ENCODE measurements at places on chromosomes 1 and 21.

DNA sequence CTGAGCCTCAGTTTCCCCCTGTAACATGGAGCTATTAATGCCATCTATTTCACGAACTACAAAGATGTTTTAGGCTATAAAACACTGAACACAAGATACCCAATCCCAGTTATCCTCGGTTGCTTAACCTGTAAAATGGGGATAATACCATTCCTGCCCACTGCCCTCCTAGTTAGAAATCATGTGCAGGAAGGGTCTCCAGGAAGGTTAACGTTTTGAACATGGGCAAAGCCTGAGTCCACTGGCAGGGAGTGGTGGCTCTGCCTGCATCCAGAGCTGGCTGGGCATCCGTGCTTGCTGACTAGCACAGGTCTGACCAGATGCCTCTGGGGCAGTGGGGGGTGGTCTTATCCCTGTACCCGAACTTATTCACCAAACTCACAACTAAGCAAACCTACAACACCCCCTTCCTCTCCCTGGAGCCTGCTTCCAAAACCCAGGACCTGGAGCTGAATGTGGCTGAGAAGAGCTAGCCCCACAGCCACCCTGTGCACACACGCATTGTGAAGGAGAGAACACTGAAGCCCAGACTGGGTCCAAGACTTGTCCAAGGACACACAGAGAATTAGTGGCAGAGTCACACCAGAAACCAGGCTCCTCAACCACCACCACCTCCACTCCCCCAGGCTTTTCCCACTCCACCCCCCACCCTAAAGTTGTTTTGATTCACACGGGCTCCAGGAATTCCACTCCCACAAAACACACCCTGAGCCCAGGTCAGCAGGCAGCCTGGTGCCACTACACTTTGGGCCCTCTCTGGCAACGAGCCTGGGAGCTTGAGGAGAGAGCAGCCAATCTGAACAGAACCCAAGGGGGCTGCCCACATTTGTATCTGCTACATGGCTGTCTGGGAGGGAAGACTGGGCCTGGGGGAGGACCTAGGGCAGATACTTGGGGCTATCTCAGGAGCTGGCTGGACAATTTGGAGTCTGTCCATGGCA lies 1.6 kb downstream of the E2F2 start:
- no peak for DNase-seq

DNA sequence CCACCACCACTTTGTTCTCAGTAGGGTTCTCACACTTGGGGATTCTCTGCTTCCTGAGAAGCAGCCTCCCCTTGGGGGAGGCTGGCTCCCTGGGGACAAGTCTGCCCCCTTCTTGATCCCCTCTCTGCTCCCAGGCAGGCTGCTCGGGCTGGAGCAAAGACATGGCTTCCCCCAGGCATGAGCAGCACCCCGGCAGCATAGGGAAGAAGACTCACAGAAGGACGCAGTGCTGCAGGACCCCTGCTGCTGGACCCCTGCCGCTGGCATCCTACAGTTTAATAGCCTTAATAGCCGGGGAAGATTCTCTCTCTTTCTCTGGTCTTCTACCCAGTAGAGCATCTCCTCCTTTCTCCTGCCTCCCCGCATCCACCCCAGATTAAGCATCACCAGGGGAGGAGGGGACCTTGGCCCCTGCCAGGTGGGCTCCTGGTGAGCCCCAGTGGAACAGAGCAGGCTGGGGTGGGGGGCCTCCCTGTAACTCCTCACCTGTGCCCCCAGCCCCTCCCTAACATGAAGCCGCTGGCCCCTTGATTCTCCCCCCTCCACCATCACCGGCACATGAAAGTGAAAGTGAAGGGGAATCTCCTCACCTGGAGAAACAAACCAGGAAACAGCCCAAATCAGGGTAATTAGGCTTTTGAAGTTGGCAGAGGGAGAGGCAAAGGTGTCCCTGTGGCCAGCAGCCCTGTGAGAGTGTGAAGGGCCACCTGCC lies 2.5 kb downstream of the WNT3A start:
- DNase-seq = no peak

GRCh38 chr1:17161137-17161740 lies 42.0 kb upstream of the PADI2 start:
- DNase-seq = no peak

DNA sequence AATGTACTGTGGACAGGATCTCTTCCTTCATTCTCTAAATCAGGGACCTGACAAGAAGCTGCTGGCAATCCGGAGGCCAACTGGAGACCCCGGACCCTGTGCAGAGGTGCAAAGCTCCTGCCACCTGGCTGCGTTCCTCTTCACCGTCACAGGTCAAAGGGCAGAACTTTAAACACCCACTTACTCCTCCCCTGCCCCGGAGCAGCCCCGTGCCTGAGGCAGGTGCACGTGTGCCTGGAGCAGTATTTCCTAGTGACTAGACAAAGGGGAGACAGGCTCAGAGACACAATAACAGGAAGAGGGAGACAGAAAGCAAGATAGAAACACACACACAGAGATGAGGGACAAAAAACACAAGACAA lies 6.6 kb upstream of the PIGC start:
- no peak for DNase-seq

GRCh38 chr1:79006564-79006963 lies at the start of gene ADGRL4:
ADGRL4 (minus strand) TSS chr1:79006730; CDS start chr1:79006654, 76 bp downstream.
- no peak for DNase-seq

DNA sequence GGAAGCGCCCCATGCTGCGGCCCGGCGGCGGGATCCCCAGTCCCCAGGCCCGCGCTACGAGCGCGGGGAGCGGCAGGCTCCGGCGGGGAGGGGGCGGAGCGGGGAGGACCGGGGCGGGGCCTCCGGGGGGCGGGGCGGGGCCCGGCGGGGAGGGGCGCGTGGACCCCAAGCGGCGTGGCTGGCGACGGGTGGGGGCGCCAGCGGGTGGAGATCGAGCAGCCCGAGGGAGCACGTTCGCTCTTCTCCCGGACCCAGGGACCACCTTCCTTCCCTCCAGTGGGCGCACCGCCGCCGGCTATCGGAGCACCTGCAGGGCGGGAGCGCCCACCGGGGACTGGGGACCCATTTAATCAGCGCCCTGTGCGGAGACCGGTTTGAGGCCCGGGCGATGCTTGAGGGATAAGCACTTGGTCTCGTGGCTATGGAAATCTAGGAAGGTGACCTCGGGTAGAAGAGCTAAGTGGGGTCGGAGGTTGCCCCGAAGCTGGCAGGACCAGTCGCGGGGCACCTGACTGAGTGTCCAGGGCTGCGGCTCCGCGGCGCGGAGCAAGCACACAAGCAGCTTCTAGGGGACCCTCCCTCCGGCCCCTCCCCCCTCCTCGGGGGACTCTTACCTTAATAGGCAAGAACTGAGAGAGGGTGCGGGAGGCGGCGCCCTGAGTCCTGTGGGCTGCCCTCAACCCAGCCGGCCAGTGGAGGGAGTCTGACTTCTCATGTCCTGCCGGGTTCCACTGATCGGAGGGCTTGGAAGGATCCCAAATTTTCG lies at the start of gene TSPAN2:
TSPAN2 (minus strand) TSS at position 84 of the 766 bp plus-strand sequence; CDS start at position 13, 71 bp downstream.
- DNase-seq = peak; percentile 51

DNA sequence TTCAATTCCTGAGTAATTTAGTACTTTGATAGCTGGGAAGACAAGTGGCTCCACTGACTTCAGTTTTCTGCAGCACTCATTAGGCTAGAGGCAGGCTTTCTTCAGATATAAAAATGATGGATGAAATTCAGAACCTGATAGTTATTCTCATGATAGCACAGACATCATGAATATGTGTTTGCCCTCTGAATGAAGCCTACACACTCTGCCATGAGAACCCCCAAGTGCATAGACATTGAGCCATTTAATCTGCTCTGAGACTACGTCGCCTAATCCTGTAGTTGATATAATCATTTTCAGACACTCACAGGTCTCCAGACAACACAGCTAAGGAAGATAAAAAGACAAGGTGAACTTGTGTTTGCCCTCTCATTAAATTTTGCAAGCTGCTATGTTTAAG lies 566.1 kb downstream of the AMY1C start:
- no peak for DNase-seq

DNA sequence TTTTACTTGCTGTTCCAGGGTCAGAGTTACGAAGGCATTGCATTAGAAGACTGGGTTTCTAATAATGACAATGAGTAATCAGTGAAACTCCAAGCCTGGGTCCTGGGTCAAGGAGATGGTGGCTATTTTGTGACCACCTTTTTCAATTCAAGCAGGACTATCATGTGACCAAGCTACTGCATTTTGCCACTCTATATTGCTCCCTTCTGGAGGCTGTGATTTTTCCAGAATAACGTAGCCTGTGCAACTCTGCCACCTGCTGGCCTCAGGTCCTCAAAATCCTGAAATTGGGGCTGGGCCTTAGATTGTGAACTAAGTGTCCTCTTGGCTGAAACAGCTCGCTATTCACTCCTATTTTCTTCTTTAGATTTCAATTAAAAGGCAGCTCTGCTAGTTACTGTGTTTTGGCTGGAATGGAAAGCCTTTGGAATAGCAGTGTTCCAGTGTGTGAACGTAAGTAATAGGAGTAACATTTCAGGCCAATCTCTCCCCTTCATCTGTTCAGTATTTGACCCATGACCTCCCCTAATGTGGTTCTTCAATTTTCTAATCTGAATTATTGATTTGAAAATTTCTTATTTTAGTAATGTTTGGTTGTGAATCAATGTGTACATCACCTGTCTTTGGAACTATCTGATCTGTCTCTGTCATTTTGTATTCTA lies 52.9 kb upstream of the CD46 start:
- no peak for DNase-seq

- DNase-seq = peak; percentile 14
Measured at GRCh38 chr1:2801535-2802291, at the start of gene TTC34. TTC34 (minus strand) TSS chr1:2801693; CDS start chr1:2800827, 866 bp downstream.

DNA sequence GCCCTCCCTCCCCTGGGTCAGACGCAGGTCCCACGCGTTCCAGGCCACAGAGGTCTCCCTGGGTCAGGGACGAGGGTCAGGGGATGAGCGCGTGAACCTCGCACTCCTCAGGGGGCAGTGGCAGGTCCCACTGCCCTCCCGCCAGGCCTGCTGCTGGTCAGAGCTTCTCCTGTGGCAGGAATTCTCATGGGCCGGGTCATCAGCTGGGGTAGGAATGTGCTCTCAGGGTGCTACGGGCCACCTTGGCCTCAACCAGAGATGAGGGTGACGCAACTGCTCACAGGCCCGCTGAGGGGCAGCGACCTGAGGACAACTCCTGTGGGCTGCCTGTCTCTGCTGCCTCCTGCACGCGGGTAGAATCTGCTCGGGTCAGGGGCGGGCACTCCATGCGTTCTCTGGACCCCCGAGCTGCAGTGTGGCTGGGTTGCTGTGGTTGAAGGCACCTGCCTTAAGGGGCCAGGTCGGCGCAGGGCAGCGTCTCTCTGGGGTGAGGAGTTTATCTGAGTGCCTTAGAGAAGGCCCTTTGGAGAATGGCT lies 128.8 kb downstream of the PRDM16 start:
- DNase-seq = no peak

- DNase-seq = no peak
Measured at GRCh38 chr1:83900524-83900923, 98.4 kb downstream of the TTLL7 start.

DNA sequence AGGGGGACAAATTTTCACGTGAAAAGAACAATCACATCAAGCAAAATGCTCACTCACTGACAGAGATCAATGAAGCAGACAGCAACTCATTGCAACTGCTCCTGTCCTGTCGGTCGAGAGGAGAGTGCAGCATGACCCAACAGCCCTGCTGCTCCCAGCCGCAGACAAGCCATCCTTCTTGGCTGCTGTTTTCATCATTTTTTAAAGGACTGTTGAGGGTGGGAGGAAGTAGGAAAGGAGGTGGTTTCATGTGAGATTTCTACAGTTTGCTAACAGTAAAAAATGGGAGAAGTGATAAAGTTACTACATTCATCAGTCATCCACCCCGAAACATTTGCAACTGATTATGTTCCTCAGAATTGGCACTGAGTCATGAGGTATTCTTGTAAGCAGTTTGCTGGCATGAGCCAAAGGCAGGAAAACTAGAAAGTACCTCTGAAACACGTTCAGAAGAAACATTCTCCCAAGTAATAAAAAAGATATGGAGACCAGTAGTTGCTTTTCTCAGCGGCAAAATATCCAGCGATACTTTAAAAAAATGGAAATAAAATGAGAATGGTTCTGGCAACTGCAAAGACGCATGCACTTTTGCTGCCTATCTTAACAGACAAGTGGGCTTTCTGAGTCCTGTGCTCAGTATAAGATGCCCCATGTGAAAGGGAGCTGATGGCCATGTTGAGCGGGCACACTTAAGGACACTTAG lies 72.0 kb upstream of the CLDN14 start:
- no peak for DNase-seq

- DNase-seq = no peak
Measured at GRCh38 chr21:44750675-44751025, 39.3 kb upstream of the TSPEAR start.

- no peak for DNase-seq
Measured at GRCh38 chr1:82287556-82287955, 486.8 kb downstream of the ADGRL2 start.

GRCh38 chr1:33519240-33519884 lies 46.9 kb downstream of the ZSCAN20 start:
- no peak for DNase-seq

GRCh38 chr1:225657462-225657989 lies 4.6 kb upstream of the ENAH start:
- no peak for DNase-seq

- no peak for DNase-seq
Measured at GRCh38 chr1:230157420-230158390, 90.7 kb downstream of the GALNT2 start.

- no peak for DNase-seq
Measured at GRCh38 chr1:165871311-165872067, 44.1 kb downstream of the UCK2 start.

DNA sequence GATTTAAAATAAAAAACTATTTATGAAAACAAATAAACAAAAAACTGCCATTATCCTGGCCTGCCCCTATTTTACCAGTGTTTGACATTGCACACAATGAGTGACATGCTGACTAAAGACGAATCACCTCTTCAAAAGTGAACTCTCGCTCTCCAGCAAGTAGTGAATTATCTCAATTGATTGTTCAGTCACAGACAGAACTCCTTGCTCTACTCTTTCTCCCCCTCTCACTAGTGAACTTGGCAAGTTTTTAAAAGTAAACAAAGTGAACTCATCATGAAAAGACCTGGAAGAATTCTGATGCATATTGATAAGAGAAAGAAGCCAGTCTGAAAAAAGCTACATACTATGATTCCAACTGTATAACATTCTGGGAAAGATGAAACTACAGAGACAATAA lies 4.7 kb upstream of the C1orf52 start:
- no peak for DNase-seq

GRCh38 chr1:19009882-19010321 lies 53.4 kb upstream of the IFFO2 start:
- DNase-seq = no peak

DNA sequence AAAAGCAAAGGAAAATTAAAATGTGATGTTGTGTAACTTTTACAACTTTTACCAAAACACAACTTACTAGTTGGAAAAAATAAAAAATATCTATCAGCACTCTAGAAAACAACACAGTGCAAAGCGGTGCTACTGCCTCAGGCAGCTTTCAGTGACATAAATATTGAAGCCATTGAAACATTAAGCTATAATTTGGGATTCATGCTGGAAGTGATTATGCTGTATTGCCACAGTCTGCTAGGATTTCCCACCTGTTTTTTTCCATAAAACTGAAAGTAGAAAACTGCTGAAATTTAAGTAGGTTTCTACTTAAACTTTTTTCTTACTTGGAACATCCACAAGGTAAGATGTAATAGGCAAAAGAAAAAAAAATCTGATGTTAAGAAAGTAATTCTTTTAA lies 674.4 kb downstream of the KCNT2 start:
- no peak for DNase-seq
